Type B pancreatic cell (in vitro differentiated cells): ENCODE measurements at places on chromosomes 7 and 10. TPM values are rescaled to one million over a fixed set of nuclear protein-coding genes. Genes with fewer than 3 reads are reported as not detected.

The PTPRZ1 gene
- 20.7 and 43.4 TPM in 2 replicates for total RNA-seq

The ATOH7 gene
- total RNA-seq: 0.31 and 0.60 TPM in 2 replicates

The EBLN1 gene
- not detected in 2 replicates for total RNA-seq

The CYP3A4 gene
- 4.2 and 10.0 TPM in 2 replicates for total RNA-seq

The KIF20B gene
- total RNA-seq: 21.3 and 36.9 TPM in 2 replicates

The TEX36 gene
- not detected in 2 replicates for total RNA-seq

The ICA1 gene
- total RNA-seq: 9.8 and 14.9 TPM in 2 replicates

The ZEB1 gene
- total RNA-seq: 1.1 and 29.9 TPM in 2 replicates

The BAIAP2L1 gene
- total RNA-seq: 28.0 and 43.7 TPM in 2 replicates

The STMP1 gene
- 58.2 and 61.1 TPM in 2 replicates for total RNA-seq

The GPR37 gene
- total RNA-seq: 7.9 and 16.6 TPM in 2 replicates

The ZNF316 gene
- 37.1 and 46.8 TPM in 2 replicates for total RNA-seq

The HMX2 gene
- 0.19 TPM in 1 of 2 replicates, not detected in the other for total RNA-seq

The SH3PXD2A gene
- total RNA-seq: 22.3 and 38.6 TPM in 2 replicates

The TMEM273 gene
- not detected in 2 replicates for total RNA-seq

The NXPH1 gene
- 0.29 and 0.33 TPM in 2 replicates for total RNA-seq

The GPR15LG gene
- 0.70 and 0.98 TPM in 2 replicates for total RNA-seq

The LOXL4 gene
- 40.5 and 59.4 TPM in 2 replicates for total RNA-seq

The TMEM184A gene
- total RNA-seq: 6.6 and 7.6 TPM in 2 replicates

The CLIP2 gene
- 45.0 and 48.9 TPM in 2 replicates for total RNA-seq

The AMPH gene
- 2.0 and 19.9 TPM in 2 replicates for total RNA-seq

The ALOX5 gene
- total RNA-seq: 7.9 and 17.3 TPM in 2 replicates

The COBL gene
- total RNA-seq: 25.7 and 47.1 TPM in 2 replicates

The TMEM270 gene
- total RNA-seq: 0.57 TPM in 1 of 2 replicates, not detected in the other

The MARVELD1 gene
- total RNA-seq: 16.8 and 43.7 TPM in 2 replicates

The OPN4 gene
- total RNA-seq: not detected in 2 replicates

The SOSTDC1 gene
- total RNA-seq: 5.4 and 6.0 TPM in 2 replicates

The PAOX gene
- 6.9 and 8.2 TPM in 2 replicates for total RNA-seq
